Putamen (tissue), 1 donor: ENCODE measurements at places on chromosomes 1 and 21.

DNA sequence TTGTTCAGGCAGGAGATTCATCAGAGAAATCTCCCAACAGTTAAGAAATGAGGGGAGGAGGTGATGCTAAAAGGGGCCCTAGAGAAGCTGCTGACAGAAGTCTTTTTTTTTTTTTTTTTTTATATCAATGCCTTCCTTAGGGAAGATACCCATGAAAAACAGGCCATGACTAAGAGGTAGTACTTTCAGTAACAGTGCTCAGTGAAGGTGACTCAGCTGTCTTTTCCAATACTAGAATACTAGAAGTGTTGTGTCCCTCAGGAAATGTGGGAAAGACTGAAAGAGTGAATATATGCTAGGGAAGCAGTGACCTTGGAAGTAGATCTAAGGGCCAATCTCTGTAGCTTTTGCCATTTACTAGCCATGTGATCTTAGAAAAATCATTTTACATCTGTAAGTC, 52.4 kb upstream of the SLFNL1 start:
- DNase-seq = no peak

DNA sequence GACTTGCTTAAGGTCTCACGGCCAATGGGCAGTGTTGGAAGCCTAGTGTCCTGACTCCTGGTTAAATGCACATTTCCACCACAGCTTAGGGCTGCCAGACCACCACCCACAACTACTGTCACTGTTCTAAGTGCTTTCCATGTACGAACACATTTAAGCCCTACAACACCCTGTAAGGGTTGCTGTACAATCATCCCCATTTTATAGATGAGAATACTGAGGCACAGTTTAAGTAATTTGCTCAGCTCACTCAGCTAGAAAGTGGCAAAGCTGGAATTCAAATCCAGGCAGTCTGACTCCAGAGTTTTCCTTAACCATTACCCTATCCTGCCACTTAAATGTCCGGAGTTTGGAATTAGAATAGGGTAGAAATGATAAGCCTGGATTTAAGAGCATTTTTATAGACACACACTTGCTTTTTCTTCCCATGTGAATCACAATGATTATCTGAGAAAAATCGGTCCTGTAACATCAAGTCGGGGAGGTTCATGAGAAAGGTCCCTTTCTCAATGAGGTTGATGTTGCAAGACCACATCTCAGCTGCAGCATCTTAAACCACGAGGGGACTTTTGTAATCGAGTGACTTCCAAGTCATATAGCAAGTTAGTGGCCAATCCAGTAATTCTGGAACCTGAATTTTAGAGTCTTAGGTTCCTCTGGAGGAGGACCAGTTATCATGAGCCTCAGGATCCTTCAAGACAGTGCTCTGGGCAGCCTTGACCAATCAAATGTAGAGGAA, 8.6 kb downstream of the E2F2 start:
- no peak for DNase-seq

GRCh38 chr1:8815582-8816151, 1.8 kb downstream of the RERE start:
- DNase-seq = peak; percentile 86

- DNase-seq = no peak
Observed at GRCh38 chr1:181087400-181087901, 1.0 kb upstream of the IER5 start.

- DNase-seq = no peak
Observed at GRCh38 chr1:61337037-61337436, 254.7 kb downstream of the NFIA start.

DNA sequence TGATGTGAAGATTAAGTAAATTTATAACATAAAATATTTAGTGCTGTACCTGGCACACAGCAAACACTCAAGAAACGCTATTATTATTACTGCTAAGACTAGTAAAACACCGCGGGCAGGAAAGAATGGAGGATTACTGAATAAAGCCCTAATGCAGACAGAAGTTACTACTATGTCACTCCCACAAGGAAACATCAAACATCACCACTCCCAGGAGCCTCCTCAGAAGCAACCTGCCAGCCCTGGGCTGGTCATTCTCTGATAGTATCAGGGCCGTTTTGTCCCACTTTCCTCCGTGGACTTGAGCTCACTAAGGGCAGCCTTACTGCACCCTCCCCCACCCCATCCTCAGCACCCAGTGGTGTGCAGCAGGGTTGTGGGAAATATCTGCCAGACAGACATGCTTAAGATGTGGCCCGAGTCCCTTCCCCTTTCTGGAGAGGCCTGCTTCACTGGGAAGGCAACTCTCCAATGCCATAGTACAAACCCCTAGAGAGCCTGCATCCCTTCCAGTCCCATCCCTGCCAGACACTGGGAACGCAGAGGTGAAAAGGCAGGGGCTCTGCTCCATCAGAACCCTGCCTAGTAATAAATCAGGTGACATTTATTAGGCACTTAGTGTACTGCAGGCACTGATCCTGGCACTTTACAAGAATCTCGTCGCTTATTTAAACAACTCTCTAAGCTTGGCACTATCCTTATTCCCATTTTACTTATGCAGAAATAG, 41.7 kb upstream of the ECE1 start:
- DNase-seq = no peak
